ENCODE measurements at places on chromosomes 13 and 19.

DNA sequence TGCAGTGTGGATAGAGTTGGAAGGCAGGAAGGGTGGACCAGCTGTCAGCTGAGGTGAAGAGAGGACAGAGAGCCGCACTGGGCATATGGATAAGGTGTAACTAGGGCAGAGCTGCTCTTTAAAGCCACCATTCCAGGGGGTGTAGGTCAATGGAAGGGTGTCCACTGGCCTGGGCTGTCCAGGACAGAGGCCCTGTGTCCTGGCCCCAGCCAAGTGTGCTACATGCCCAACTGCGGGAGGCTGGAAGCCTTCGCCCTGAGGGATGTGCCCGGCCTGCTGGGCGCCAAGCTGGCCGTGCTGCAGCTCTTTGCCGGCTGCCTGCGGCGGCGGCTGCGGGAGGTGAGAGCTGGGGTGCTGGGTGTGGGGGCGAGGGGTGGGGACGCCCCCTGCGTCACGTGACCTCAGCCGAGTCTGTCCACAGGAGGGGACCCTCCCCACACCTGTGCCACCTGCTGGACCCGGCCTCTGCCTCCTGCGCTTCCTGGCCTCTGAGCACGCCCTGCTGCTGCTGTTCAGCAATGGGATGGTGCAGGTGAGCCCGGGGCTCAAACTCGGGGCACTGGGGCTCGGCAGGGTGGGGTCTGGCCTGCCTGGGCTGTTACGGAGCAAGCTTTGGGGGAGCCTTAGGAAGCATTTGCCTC, 9.8 kb downstream of the PLK5 start:
- no peak for DNase-seq

GRCh38 chr13:112728375-112729126, 38.7 kb downstream of the ATP11A start:
- no peak for DNase-seq

DNA sequence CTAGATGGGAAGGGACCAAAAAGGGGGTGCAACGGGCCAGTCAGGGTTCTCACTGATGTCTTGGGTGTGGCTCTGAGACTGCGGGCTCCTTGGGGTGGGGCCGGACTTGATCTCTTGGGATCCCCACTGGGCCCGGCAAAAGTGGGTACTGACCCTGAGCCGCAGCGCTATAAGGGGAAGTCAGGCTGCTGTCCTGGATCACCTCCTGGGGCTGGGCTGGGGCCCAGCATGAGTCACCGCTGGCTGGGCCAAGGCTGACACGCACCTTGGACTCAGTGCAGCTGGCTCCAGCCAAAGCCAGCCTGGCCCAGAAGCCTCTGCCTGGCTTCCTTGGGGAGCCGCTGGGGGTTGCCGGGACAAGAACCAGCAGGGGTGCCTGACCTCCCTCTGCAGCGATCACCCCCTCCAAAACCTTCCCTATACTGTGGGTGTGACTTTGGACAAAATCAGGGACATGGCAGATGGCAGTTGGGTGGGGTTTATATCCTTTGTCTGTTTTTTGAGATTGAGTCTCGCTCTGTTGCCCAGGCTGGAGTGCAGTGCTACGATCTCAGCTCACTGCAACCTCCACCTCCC, 617 bp upstream of the IQCN start:
- peak; percentile 87 for DNase-seq

DNA sequence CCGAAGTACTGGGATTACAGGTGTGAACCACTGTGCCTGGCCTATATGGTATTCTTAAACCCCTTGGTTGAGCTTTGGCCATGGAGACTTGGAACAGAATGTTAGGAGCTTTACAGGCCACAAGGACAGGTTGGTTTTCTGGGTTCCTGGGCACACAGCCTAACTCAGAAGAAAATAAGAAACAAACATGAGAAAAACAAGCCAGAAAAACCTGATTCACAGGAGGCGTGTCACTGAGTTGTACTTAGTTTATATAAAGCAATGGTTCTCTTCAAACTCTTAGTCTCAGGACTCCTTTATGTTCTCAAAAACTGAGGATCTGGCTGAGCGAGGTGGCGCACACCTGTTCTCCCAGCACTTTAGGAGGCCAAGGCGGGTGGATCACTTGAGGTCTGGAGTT, 125.1 kb upstream of the SPATA13 start:
- DNase-seq: no peak

DNA sequence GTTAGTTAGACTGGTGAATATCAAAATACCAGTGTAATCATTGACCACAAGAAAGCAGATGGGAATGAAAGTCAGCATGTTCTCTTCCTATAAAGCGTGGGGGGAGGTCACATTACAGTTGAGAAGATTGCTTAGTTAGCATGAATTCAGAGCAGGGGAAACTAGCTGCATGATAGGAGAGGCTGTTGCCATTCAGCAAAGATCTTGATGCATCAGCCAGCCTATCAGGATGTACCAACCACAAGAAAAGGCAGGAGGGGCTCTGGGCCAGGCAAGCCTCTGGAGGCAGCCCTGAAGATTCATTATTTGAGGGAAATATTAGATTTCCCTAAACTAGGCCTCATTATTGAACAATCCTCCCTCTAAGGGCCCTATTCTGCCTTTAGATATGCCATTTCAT, 5.0 kb upstream of the MTMR6 start:
- DNase-seq: no peak

Data from dermis blood vessel endothelial cell (primary cell).